Hematopoietic multipotent progenitor cell treated with erythropoietin and hydrocortisone succinate and interleukin-3 and kit ligand, for 6 days (in vitro differentiated cells): ENCODE measurements at places on chromosomes 2 and 18.
A peak's percentile ranks its signal among the peaks of the same experiment; 100 is the strongest.

DNA sequence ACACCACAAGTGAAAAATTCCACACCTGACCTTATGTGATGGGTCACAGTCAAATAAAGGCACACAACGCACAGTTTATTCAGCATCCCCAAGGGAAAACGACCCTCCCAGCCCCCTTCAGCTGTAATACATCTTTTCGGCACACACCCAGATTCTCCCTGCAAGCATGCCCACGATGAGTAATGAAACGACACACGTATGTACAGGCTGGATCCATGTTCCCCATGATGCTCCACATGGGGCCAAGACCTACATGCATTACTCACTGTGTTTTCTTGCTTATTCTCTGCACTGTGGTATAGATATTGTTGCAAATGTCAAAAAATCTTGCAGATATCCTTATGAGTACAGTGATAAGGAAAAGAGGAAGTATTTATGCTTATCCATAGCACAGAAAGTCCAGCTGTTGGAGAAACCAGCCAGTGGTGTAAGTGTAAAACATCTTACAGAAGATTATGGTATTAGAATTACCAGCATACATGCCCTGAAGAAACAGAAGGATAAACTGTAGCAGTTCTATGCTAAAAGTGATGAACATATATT, 32.5 kb upstream of the SGPP2 start:
- peak; percentile 49 for DNase-seq

DNA sequence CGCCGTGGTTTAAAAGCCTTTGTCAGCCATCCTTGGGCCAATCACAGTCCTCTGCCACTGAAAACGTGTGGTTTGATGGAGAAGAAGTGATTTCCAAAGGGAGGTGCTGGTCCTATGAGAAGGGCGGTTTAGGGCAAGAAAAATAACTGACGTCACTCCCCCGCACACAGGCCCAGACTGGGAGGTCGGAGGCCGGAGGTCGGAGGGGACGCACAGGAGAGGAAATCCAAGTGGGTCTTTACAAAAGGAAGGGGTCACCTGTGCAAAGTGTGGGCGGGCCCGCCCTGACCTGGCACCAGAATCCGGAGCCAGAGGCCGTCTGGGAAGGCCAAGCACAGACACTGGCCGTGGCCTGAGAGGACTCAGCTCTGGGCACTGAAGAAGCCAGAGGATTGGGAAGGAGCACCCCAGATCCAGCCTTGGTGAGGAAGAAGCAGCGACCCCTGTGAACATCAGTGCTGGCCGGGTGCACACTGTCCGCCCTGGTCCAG, 18.0 kb upstream of the KCNG2 start:
- DNase-seq = no peak

GRCh38 chr2:133360190-133360589, 208.1 kb downstream of the NCKAP5 start:
- no peak for DNase-seq

GRCh38 chr2:175677880-175678279, 324.2 kb downstream of the LNPK start:
- no peak for DNase-seq

DNA sequence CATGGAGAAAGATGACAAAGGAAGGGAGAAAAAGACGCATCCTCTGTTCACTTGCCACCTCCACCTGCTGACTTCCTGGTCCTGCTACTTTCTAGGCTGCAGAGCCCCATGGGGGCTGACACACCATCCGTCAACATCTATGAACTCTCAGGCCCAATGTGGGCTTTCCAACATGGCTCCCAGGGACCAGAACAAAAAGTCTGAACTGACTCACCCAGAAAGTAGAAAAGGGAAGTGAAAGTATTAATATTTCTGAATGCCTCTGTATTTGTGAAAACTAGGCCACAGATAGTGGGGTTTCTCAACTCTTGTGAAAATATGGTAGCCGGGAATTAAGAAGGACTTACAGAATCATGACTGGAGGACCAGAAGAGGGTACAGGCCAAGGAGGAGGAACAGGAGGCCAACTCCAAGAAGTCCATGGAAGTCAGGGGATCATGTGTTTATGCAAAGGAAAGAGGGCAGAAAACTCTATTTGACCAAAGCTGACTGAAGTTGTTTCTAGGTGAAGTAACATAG, 123.1 kb upstream of the CAB39 start:
- no peak for DNase-seq

GRCh38 chr18:400456-400855, 100.0 kb downstream of the COLEC12 start:
- peak; percentile 22 for DNase-seq

GRCh38 chr2:143698888-143699570, 569.8 kb downstream of the ARHGAP15 start:
- DNase-seq = no peak

- no peak for DNase-seq
These were observed 169.7 kb downstream of the CDCA7 start for GRCh38 chr2:173524256-173524955.

DNA sequence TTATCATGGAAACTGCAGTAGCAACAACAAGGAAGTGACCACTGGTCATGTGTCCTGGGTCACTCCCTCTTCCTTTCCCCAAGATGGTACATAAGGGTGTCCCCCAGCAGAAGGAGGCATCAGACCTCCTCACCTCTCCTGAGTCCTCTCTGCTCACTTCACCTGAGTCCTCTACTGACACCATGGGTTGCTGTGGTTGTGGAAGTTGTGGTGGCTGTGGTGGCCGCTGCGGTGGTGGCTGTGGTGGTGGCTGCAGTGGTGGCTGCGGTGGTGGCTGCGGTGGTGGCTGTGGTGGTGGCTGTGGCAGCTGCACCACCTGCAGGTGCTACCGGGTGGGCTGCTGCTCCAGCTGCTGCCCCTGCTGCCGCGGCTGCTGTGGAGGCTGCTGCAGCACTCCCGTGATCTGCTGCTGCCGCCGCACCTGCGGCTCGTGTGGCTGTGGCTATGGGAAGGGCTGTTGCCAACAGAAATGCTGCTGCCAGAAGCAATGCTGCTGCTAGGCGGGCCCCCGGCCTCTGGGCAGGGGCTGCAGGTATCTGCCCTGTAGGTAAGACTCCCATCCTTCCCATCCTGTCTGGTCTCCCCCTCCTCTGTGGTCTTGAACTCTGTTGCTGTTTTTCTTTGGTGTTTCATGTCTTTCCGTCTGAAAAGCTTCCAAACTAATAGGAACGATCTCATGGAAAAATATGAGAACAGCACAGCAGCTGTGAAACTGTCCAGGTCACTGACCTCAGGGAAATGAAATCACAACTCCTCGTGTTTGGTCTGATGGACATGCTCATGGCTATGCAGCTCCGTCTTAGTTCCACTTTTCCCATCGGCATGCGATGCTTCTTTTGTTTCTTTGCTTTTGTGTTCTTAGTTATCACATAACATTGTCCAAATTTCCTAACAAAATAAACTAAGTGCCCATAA, at the start of gene SCYGR4:
SCYGR4 (plus strand) TSS at position 183 of the 915 bp plus-strand sequence; CDS start at position 183, 0 bp downstream.
- no peak for DNase-seq

DNA sequence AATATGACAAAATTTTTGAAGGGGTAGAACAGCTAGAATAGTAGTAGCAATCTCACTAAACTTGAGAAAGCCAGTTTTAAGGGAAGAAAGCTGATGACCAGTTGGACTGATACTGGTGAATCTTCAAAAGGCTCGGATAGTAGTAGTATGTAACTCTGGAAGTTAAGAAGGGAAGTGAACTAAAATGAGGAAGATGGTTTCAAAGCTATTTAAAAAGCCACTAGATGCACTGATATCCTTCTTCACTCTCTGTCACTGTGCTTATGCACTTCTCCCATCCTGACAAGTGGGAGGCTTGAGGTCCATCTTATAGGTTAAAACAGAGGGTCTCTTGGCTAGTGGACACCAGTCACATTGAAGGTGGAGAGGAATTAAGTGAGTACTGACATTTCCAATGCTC, 141.1 kb downstream of the NCOA1 start:
- DNase-seq = peak; percentile 57

DNA sequence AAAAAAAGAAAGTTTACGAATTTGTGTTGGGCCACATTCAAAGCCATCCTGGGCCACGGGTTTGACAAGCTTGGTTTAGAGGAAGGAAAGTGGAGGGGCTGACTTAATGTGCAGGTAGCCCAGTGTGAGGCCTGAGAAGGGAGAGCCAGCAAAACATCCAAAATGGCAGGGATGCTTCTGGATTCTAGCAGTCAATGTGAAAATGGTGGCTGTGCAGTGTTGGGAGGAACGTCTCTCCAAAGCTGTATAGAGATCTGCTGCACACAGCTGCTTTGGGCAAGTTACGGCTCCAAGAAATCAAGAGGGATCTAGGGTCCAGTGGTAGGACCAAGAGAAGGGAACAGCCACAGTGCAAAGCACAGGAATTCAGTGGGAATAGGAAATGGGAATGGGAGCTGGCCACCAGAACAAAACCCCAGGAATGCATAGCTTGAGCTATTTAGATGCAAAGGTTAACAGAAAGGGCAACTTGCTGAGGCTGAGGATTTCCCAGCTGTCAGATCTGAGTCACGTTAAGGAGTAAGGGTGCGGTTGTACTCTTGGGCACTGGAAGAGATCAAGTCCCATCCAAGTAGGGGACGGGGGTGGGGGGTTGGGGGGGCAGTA, 70.6 kb downstream of the B3GNT2 start:
- no peak for DNase-seq

DNA sequence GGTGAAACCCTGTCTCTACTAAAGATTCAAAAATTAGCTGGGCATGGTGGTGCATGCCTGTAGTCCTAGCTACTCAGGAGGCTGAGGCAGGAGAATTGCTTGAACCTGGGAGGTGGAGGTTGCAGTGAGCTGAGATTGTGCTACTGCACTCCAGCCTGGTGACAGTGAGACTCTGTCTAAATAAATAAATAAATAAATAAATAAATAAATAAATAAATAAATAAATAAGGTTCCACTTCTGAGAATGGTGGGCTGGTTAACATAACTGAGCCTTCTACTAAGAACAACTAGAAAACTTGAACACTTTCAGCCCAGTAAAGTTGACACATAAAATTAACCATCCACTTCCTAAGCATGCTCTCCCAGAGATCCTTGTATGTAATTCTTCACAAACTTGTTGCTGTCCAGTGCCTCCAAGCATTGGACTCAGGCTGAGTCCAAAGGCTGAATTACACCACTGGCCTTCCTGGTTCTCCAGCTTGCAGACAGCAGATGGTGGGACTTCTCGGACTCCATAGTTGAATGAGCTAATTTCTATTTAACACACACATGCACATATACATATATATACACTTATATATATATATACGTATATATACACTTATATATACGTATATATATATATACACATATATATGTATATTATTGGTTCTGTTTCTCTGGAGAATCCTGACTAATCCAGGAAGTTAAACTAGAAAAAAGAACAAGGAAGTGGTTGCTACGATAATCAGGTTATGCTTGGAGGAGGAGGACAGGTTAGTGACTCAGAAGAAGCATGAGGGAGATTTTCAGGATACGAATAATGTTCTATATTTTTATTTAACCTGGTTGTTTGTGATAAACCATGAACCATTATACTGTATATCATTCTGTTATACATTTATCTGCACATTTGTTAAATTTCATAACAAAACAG, 348.8 kb downstream of the METTL4 start:
- no peak for DNase-seq

- peak; percentile 64 for DNase-seq
These were observed 233.7 kb downstream of the METTL4 start for GRCh38 chr18:2337552-2338141.

DNA sequence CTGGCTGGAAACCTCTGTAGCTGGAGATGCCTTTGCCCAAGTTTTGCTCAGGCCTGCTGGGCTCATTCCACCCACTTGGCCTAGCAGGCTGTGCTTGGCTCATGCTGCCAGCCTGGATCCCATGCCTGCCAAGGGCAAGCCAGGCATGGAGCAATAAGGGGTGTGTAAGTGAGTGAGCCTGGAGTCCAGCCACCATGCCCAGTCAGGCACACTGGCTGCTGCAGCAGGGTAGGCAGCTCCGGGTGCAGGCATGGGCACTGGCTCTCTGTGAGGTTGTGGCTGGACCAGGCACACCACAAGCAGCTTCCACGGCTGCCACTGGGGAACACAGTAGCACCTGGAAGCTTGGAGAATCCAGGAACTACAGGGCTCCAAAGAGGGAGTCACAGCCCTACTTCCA, 147.7 kb upstream of the HS6ST1 start:
- no peak for DNase-seq

GRCh38 chr2:102795641-102796040, 33.8 kb downstream of the TMEM182 start:
- no peak for DNase-seq

DNA sequence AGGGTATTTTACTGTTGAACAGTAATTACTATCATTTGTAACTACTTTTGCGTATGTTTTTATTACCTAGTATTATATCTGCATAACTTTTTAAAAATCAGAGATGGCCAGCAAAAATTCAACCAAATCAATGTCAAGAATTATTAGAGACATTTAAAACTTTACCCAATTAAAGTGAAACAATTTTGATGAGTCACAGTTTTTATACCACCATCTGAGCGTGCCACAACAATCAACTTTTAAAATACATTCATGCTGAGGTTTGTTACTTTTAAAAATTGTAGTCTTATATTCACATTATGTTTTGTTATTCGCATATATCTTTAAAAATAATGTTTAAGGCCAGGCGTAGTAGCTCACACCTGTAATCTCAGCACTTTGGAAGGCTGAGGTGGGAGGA, 114.9 kb downstream of the RTN4 start:
- DNase-seq = no peak

GRCh38 chr2:63576546-63576945, 11.7 kb downstream of the WDPCP start:
- DNase-seq = no peak

DNA sequence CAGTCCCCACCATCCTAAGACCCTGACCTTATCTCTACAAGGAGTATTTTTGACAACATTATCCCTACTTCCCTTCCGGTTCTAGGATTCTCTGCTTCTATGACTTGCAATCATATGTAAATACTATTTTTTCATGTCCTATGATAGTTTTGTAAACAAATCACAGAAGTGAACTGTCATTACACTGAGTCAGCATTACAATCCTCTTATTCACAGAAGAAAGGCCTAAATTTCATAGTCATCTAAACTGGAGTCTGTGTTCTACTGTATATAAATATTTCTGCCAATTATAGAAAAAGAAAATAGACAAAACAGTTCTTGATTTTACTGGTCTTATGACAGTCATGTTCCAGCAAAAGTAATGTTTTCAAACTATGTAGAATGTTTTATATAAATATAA, 265.1 kb downstream of the NCKAP5 start:
- no peak for DNase-seq

- no peak for DNase-seq
These were observed 14.4 kb downstream of the IL36B start for GRCh38 chr2:113038291-113038690.

- no peak for DNase-seq
These were observed 330.0 kb upstream of the PKDCC start for GRCh38 chr2:41717839-41718238.

- DNase-seq = no peak
These were observed 100.1 kb upstream of the GCFC2 start for GRCh38 chr2:75810611-75811330.

- no peak for DNase-seq
These were observed 53.9 kb downstream of the INO80C start for GRCh38 chr18:35443847-35444246.
